ENCODE measurements at places on chromosomes 3 and 15.

DNA sequence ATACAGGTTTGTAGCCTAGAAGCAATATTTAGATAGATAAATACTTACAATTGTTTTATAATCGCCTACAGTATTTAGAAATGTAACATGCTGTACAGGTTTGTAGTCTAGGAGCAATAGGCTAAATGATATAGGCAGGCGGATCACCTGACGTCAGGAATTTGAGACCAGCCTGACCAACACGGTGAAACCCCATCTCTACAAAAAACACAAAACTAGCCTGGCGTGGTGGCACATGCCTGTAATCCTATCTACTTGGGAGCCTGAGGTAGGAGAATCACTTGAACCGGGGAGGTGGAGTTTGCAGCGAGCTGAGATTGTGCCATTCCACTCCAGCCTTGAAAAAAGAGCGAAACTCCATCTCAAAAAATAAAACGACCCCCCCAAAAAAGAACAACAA lies 375.2 kb upstream of the EPHA3 start:
- DNase-seq: no peak

DNA sequence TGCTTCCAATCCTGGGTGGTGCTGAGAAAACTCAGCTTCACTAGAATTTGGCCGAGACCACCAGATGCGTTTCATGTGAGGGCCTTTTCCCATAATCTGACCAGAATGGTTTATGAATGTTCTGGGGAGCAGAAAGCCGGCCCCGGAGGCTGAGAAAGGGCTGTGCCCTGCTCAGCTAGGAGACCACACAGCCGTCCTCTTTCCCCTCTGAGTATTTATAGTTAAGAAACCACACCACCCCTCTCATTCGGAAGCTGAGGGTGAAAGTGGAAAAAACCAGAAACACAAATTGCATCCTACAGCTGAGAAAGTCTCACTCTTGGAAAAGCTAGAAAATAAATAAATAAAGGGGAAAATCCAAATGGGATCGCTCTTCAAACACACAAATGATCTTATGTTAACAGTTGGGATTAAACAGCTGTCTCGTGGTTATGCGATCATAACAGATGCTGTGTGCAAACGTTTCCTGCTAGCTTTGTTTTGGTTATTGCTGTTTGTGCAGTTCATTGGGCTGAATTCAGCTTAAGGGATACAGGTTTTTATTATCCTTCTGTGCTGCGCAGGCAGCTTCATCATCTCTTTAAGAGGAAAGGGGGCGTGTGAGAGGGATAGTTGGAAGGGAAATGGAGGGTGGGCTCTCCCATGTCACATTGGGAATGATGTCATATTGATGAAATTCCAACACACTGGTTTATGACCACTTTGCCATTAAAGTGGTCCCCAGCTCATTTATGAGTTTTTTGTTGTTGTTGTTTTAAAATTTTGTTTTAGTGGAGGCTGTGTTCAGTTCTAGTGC lies 1026.2 kb upstream of the NR2F2 start:
- DNase-seq: no peak

GRCh38 chr3:106206613-106207012 lies 337.8 kb upstream of the CBLB start:
- no peak for DNase-seq

- DNase-seq: no peak
Observed at GRCh38 chr3:162193148-162194095, 696.8 kb downstream of the OTOL1 start.

GRCh38 chr3:33718595-33718907 lies 497 bp upstream of the CLASP2 start:
- no peak for DNase-seq

DNA sequence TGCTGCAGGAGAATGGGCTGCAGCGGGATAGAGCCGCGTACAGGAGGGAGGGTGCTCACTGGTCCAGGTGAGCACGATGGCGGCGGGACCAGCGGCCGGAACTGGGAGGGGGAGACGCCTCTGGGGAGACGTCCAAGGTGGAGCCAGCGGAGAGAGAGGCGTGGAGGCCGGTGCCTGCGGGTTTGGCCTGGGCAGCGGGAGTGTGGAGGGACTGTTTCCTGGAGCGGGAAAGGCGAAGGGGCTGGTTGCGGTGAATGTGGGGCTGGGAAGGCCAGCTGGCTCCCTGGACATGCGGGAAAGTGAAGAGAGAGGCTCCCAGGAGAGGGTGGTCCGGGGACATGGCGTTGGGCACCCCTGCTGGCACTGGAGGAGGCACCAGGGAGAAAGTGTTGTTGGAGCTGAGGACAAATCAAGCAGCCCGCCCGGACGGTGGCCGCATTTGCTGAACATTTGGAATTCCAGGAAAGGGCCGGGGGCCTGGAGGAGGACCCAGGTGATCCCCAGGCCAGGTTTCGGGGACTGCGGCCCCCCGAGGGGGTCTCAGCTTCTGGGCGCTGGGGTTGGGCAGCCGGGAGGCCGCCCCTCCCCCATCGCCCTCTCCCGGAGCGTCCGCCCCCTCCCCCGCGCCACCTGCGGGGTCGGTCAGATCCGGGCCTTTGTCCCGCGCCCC lies 34.3 kb downstream of the DNAJB8 start:
- no peak for DNase-seq

DNA sequence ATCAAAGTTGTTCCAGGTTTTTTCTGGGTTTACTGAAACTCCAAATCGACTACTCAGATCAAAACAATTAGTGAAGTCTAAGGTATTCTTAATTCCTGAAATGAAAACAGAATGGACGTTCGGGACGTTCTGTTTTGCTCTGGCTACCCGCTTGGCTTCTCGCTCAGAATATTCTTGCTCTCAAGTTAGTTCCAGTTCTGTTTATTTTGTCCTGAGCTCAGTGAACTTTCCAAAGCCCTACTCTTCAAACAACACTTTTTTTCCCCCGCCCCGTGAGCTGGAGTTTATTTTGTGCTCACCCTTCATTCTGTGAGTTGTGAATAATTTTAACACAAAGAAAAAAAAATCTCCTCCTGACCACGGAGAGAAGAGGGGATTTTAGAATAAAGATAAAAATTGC lies 72.6 kb downstream of the SAMMSON start:
- DNase-seq: no peak

DNA sequence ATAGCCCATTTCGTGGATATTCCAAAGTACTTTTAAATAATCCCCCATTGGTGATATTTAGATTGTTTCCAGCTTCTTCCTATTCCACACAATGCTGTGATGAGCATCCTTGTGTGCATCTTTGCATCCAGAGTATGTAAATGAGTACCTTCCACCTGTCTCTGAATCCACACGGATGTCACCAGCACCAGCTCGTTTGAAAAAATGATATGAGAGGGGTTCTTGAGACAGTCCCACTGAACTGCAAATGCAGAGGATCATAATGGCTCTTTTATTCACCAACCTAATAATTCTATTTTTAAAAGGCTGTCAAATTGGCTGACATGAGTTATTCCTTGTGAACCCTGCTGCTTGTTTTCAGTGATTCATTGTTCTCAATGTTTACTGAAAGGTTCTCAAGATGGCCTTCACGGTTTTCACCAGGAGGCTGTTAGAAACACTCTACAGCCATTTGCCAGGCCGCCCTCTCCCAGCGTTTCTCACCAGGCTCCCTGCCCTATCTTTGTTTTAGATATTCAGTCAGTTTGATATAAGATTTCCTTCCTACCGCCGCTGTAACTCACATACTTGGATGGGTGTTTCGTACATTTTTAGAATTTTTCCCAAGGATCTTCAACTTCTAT lies 96.7 kb upstream of the PTPRG start:
- DNase-seq: no peak

DNA sequence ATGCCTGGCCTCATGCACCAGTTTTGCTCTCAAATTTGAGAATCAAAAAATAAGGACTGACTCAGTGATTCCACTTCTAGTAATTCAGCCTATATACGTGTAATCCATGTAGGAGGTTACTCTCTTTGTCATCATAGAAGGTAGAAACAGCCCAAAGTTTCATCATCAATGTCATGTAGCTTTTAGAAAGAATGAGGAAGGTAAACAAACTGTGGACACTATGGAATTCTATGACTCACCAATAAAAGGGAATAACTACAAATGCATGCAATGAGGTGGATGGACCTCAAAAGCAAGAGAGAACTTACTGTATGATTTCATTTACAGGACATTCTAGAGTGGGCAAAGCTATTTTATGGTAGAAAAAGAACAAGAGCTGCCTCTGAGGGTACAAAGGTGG lies 93.2 kb upstream of the LRIG1 start:
- no peak for DNase-seq

DNA sequence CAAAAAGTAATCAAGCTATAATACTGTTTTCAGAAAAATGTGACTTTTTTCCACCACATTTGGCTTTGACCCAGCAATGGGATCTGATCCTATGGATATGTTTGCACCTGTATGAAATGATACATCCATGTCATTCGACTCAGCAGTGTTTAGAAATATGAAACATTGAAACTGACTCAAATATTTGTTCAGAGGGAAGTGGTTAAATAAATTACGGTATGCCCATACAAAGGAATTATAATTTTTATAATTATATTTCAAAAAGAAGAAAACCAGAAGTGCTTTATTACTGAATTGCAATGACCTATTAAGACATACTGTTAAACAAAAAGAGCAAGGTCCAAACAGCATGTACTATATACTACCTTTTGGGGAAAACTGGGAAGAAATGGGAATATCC lies 546.5 kb downstream of the MAGI1 start:
- no peak for DNase-seq

DNA sequence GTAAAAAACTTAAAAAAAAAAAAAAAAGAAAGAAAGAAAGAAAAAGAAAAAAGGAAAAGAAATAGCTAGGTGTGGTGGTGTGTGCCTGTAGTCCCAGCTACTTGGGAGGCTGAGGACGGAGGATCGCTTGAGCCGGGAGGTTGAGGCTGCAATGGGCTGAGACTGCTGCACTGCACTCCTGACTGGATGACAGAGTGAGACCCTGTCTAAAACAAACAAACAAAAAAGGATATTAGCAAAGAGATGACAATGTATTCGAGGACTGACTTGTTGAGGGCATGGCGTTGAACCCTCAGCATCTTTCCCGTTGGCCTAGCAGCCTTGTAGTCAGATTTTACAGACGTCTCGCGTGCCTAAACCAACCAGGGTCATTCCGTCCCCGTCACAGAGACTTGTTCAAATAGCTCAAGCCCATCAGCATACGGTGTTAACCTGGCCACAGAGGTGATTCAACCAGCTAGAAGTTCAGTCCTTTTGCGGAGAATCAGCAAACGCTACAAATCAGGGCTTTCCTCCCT lies 528 bp upstream of the NIT2 start:
- DNase-seq: no peak

GRCh38 chr3:121852256-121852655 lies 17.2 kb downstream of the EAF2 start:
- DNase-seq: no peak

GRCh38 chr15:35630532-35630931 lies 84.6 kb upstream of the DPH6 start:
- no peak for DNase-seq

GRCh38 chr3:17039594-17039993 lies 154.8 kb downstream of the PLCL2 start:
- no peak for DNase-seq

DNA sequence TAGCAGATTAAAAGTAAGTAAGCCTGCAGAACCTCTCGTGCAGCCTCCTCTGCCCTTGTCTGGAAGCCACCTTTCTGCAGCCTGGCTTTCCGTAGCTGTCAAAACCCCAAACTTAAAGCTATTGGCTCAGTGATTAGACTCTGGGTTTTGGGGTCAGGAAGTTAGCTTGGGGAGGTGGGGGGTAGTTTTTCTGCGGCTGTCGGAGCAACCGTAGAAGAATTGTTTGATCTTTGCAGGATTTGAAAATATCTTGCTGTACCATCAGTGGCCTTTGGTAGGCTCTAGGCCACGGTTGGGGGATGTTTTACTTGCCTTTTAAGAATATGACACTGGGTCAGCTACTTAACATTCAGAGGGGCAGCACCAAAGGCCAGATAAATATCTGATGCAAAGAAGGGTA lies 88.4 kb upstream of the RASGRP1 start:
- DNase-seq: peak; percentile 62

GRCh38 chr3:11059799-11060115 lies 67.2 kb downstream of the SLC6A1 start:
- DNase-seq: no peak

GRCh38 chr15:51090753-51091152 lies 4.0 kb downstream of the TNFAIP8L3 start:
- no peak for DNase-seq

GRCh38 chr3:1380926-1381646 lies 288.3 kb downstream of the CNTN6 start:
- DNase-seq: no peak

DNA sequence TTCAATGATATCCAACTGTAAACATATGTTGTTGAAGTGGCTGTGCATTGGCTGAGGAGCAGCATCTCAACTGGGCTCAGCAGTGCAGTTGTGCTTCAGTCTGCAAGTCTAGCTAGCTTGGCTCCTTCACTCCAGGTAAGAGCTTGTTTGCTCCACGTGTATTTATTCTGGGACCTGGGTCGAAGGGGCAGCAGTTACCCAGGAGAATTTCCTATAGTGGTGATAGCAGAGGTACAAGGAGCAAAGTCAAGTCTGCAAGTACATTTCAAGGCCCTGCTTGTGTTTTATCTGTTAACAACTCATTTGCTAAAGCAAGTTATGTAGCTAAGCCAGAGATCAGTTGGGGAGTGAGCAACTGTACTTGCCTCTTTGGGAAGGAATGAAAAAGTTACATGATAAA lies 286.2 kb upstream of the UMPS start:
- DNase-seq: no peak

GRCh38 chr3:182105875-182106274 lies 394.1 kb downstream of the SOX2 start:
- no peak for DNase-seq

GRCh38 chr3:127307916-127308315 lies 20.1 kb upstream of the PRR20G start:
- DNase-seq: no peak

DNA sequence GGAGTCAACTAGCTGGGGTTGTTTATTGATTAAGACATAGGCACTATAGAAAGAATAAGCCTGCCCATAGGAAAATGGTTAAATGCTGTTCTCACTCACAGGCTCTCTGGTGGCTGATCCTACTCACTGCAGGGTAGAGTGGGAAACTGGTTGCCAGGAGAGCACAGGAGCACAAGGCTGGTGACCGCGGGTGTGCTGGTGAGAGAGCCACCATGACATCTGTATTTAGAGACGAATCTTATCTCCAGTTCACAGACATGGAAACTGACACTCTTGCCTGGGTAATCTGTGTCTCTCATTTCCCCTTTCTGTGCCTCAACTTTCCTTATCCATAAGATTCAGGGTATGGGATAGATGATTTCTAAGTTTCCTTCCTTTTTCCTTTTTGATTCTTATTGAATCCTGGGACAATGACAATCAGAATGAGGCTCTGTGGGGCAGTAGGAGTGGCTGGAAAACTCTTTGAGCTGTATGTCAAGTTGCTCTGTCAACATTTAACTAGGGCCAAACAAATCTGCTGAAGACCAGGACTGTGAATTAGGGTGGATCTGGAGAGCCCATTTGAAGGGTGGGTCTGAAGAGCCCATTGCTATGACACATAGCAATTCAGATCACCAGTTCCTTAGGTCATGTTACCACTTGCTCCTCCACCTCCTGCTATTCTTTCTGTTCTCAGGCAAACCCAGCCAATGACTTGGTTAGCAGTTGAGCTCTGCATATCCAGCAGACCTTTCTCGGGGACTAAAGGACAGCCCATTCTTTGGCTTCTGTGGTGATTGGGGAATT lies 286.1 kb upstream of the TBL1XR1 start:
- no peak for DNase-seq

All from CD4-positive, CD25-positive, alpha-beta regulatory T cell (primary cell).